NCI-H2107 (cell line): ENCODE measurements at places on chromosomes 4 and X.

- DNase-seq, result no peak
These were observed 70.8 kb upstream of the HHIP start for GRCh38 chr4:144575181-144575580.

- no peak for DNase-seq
These were observed 58.2 kb upstream of the TRIM2 start for GRCh38 chr4:153146031-153146430.

GRCh38 chr4:37798616-37799015, 27.9 kb upstream of the PGM2 start:
- DNase-seq, result no peak

- DNase-seq, result no peak
These were observed 26.1 kb downstream of the RBM46 start for GRCh38 chr4:154807042-154807630.

- DNase-seq, result no peak
These were observed 219.5 kb downstream of the DHX15 start for GRCh38 chr4:24364852-24365251.

DNA sequence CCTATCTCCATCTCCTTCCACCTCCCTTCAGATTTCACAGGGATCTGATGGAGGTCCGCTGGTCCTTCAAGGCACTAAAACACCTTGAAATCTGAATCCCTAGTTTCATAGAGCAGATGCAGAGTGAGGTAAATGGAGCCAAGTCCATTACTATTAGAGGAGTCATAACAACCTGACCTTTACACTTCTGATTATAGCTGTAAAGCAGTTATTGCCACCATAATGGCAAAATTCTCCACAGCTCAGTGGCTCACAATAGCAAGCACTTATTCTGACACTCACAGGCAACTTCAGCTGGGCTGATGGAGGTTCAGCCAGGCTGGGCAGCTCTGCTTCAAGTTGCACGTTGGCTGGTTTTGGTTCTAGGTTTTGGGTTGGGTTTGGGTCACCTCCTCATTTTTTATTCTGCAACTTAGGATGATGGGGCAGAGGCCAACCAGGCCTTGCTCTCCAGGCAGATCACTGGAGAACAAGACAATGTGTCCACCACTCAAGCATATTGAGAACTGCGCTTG, 51.4 kb upstream of the LRAT start:
- no peak for DNase-seq

GRCh38 chr4:105002278-105002677, 144.4 kb upstream of the TET2 start:
- DNase-seq, result no peak

DNA sequence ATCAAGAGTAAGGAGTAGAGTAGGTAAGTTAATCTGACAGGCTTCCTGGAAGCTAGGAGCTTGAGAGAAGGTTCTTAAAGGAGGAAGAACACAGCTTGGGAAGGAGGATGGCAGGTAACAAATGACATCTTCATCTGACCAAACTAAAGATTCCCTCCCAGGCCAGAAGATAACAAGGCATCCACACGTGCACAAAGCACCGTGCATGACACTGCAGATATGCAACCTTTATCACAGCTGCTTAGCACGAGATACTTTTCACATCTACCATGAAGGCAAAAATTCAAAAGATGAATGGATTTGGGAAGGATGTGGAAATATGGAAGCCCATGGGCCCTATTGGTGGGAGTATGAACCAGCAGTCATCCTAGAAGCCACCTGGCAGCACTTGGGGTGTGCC, 34.3 kb downstream of the CD99L2 start:
- no peak for DNase-seq

DNA sequence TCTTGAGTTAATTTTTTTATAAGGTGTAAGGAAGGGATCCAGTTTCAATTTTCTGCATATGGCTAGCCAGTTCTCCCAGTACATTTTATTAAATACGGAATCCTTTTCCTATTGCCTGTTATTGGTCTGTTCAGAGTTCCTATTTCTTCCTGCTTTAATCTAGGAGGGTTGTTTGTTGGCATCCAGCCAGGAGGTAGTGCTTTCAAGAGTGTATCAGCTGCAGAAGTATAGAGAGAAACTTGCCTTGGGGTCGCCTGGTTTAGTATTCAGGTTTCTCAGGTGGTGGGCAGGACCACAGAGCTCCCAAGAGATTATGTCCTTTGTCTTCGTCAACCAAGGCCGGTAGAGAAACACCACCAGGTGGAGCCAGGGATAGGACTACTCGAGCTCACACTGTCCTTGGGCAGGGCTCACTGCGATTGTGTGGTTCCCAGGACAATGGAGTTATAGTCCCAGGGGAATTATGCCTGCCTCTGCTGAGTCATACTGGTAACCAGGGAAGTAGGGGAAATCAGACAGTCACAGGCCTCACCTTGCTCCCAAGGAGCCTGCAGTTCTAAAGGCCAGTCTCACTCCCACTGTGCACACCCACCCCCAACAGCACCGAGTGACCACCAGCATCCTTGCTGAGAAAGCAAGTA, 168.1 kb downstream of the VSIG4 start:
- DNase-seq, result peak; percentile 17

- DNase-seq, result no peak
These were observed 443.5 kb downstream of the PCDH10 start for GRCh38 chr4:133592591-133592990.

GRCh38 chr4:20831746-20832145, 131.5 kb downstream of the PACRGL start:
- DNase-seq, result no peak

DNA sequence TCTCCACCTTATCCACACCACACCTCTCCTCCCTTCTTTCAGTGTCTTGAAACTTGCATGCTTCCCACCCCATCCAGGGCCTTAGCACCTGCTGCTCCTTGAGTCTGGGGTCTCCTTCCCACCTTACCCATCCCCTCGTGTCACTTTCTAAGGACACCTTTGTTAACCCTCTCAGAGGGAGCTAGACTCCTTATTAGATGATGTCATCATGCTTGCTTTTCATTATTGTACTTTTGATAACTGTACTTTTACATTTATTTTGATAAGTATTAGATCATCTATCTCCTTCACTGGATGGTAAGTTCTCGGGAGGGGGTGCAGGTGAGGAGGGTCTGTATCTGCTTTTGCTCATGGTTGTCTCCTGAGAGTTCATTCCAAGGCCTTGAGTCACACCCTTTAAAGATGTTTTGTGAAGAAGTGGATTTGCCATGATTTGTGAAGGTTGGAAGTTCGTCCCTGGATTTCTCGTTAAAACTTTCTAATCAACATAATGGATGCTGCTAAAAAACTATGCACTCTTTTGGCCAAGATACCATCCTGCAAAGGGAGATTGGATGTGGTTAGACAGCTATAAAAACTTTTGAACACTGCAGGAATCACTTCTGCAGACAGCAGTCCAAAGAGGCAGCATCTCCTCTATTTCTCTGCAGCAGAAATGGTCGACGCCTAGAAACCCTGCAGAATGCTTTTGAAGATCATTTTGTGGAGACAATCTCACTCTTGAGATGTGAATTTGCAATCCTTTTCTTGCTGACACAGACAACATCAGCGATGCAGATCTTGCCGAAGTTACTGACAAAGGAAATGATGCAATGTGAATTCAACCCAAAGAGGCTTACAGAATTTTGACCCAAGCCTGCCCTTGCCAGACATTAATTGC, 69.6 kb downstream of the ENPP6 start:
- no peak for DNase-seq

DNA sequence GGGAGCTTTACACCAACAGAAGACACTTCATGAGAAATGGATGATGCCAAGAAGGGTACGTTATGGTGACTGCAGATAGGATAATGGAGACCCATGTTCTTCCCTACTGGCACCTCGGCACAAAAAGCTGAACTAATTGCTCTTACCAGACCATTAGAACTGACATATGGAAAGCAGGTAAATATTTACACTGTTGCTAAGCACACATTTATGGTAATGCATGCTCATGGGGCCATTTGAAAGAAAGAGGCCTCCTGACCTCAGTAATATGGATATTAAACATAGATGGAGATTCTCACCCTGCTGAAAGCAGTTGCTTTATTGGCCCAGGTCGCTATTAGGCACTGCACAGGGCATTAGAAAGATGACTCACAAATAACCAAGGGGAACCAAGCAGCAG, 1759.6 kb downstream of the C4orf33 start:
- no peak for DNase-seq

DNA sequence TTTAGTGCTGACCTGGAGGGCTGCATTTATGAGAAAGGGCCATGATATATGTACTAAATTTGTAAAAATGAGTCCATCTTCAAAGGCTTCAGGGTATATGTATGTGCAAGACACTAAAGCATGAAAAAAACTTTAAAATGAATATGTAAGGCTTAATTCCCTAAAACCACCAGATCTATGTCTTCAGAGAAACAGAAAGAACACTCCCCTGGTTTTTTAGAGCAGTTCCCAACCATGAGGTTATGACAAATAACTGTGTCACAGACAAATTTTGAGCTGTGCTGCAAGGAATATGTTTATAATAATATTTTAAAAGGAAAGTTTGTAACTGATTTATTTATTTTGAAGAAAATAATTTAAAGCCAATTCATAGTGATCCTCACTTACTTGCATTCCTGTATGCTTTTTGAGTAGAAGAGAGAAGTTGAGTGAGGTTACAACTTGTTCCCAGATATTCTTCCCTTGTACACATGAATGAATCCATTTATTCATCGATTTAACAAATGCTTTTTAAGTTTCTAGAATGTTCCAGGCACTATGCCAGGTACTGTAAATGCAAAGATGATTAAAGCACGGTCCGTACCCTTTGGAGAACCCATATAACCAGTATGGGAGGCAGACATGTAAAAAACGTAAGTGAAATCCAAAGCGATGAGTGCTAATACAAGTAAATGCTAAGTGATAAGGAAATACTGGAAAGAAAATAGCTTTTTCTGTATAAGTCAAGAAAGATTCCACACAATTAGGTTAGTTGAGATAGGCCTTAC, 295.2 kb upstream of the DIAPH2 start:
- DNase-seq, result no peak

GRCh38 chr4:1333256-1333655, 13.8 kb upstream of the UVSSA start:
- DNase-seq, result no peak

GRCh38 chrX:20350596-20350995, 83.9 kb upstream of the RPS6KA3 start:
- no peak for DNase-seq
